ENCODE measurements at places on chromosomes 4 and X.

DNA sequence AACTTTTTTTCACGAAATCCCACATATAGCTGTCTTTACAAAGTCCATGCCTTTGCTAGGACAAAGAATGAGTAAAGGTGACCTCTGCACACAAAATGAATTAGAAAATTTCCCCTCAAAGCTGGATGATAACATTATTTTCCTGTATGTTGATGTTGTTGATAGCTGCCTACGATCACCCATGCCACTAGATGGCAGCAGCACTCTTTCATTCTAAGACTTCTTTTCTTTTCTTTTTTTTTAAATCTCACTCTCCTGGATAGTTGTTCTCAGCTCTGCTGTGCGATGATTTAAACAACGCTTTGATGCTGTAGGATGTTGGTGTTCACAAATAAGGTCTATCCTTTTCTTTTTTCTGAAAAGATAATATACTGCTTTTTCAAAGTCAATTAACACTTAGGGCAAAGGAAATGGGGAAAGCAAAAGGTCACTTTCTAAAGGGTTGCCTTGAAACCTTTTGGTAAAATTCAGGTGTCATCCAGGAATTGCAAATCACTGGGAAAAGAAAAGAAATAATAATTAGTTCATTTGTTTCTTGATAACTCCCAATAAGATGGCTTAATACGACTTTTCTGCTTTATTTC is 266.8 kb downstream of the C4orf33 start:
- DNase-seq = peak; percentile 37

- peak; percentile 56 for DNase-seq
Observed at GRCh38 chr4:143185253-143186107, 763 bp downstream of the USP38 start.

DNA sequence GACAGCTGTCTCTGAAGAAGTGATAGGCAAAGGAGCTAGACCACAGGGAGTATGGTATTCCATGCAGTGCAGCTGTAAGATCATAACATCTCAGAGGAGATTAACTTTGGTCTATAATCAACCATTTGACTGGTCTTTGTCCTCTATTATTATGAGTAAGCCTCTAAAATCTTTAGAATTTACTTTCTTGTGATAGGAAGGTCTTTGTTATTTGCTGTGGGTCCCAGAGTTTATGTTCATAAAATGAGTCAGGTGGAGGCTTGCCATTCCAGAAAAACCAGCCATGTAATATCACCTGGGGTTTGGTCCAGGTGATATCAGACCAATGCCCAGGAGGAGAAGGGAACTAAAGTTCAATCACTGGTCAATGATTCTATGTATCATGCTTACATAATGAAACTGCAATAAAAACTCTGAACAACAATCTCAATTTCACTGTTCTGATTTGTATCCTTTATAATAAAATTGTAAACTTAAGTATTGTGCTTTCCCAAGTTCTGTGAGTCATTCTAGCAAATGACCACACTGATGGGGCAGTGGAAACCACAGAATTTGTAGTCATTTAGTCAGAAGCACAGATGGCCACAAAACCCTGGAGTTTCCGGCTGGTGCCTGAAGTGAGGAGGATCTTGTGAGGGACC is 239.6 kb upstream of the TRAM1L1 start:
- DNase-seq = no peak

- DNase-seq = no peak
Observed at GRCh38 chrX:39630344-39630743, 467.4 kb downstream of the BCOR start.

DNA sequence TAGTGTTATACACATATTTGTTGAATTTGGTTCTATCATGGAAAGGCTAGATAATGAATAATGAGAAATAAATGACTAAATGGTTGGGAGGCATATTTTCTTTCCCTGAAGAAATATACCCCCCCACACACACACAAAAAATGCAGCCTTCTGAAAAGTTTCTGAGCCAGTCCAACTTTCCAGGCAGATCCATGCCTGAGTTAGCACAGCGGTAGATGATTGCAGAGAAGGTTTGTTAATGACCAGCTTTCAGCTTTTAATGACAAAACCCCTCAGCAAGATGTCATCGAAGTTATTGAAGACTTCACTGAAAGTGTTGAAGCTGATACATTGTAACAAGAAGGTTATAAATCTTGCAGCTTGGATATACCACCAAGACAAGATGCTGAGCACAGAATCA is 61.4 kb downstream of the GBA3 start:
- DNase-seq = no peak

GRCh38 chrX:45554736-45555135 is 354.1 kb upstream of the DIPK2B start:
- no peak for DNase-seq

DNA sequence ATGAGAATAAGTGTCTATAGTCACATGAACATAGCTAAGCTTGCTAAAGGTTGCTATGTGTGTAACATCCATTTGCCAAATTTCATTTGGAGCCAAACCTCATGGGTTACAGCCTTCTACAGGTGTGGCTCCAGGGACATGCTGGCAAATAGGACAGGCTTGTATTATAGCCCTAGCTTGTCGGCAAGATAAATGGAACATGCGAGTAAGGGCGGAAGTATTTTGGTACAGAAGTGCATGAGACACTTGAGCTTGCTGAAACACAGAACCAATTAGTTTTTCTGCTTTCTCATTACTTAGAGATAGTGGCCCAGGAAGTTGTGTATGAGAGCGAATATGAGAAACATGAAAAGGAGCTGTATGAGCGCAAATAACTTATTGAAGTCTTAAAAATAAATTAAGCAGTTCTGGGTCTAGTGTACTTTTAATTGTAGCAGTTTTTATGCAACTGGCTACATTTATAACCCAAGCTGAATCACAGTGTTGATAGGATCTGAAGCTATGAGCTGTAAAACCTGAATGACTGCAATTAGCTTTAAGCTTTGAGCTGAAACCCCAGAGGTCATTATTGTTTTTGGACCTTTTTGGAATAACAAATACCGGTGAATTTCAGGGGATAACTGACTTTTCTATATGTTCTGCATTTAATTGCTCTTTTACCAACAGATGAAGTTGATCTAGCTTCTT is 64.6 kb downstream of the KDM5C start:
- DNase-seq = no peak

GRCh38 chr4:175469514-175469913 is 342.6 kb downstream of the GPM6A start:
- DNase-seq = no peak

- DNase-seq = no peak
Observed at GRCh38 chrX:105527759-105528158, 294.6 kb upstream of the NRK start.

GRCh38 chr4:154877110-154877760 is 96.2 kb downstream of the RBM46 start:
- DNase-seq = no peak

- DNase-seq = no peak
Observed at GRCh38 chrX:32280489-32280888, 930.9 kb downstream of the DMD start.

- DNase-seq = no peak
Observed at GRCh38 chrX:116277351-116278225, 107.0 kb downstream of the AGTR2 start.

DNA sequence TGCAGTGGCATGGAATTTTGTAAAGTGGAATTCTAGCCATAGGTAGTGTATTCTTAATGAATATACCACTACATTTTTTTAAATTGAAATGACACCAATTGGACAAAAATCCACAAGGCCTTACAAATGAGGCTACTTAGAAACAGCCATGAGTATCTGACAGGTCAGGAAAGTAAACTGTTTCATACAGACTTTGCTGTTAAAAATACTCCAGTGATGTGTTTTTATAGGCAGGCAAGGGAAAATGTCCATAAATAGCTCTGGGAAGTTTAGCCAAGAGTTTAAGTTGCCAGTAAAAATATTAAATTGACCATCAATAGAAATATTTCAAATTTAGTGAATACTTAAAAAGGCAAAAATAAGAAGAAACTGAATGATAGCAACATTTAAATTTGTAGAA is 41.8 kb upstream of the PDLIM5 start:
- no peak for DNase-seq

- no peak for DNase-seq
Observed at GRCh38 chr4:97152149-97152548, 991.1 kb downstream of the STPG2 start.

DNA sequence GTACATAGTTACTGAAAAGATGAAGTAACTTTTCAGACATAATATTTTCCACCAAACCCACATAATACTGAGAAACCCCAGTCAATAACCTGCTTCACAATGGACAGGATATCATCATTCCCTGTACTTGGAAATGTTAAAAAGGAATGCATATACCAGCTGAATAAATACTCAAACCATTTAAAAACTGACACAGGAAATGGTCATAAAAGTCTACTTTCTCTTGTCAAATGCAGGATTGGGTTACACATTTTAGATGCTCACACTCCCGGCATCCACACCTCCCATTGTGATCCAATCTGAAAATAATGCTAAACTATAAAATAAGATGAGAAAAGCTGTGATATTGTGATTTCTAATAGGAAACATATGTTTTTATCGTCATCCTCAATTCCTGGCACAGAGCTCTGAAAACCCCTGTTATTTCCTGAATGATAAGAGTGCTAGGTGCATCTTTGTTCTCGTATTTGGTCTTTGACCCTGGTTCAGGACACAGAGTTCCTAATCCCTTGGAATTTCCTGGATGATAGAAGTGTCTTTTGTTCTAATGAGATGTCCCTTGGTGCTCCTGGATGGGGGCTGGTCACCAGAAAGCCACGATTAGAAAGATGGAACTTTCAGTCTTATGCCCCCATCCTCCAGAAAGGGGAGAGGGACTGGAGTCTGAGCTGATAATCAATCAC is 821.3 kb downstream of the TRIML1 start:
- DNase-seq = no peak

GRCh38 chrX:98501426-98501825 is 1617.7 kb downstream of the RPA4 start:
- no peak for DNase-seq

DNA sequence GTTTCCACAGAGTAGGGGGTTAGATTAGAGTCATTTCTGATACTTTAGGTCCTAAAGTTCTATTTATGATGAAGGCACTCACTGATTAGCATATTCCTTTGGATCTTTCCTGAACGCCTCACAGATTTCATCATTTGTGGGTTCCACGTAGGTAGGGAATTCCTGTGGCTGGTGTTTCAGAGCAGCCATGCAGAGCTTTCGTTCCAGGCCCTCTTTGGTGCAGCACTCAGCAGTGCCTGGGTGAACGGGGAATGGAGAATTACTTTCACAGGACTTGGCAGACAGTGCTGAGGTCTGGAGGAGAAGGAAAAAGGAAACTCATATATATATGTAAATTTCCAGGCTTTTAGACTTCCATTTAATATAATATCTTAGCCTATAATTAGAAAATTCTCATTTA is 18.5 kb downstream of the GC start:
- peak; percentile 39 for DNase-seq

GRCh38 chrX:30573125-30573524 is 4.4 kb downstream of the TASL start:
- DNase-seq = no peak

- DNase-seq = no peak
Observed at GRCh38 chr4:54089875-54090274, 10.1 kb upstream of the GSX2 start.

DNA sequence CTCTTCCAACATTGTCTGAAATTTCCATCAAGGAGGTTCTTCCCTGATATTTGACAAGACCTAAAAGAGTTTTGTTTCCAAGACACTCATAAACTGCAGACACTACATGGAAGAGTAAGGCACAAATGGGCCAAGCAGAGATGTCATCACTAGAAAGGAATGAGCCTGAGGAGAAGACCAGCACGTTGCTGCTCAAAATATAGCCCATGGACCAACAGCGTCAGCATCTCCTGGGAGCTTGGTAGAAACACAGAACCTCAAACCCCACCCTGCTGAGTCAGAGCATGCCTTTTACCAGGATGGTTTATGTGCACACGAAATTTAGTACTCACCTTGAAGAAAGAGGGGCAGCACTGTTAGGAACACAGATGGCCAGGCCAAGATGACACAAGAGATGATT is 128.7 kb upstream of the MID1 start:
- no peak for DNase-seq

DNA sequence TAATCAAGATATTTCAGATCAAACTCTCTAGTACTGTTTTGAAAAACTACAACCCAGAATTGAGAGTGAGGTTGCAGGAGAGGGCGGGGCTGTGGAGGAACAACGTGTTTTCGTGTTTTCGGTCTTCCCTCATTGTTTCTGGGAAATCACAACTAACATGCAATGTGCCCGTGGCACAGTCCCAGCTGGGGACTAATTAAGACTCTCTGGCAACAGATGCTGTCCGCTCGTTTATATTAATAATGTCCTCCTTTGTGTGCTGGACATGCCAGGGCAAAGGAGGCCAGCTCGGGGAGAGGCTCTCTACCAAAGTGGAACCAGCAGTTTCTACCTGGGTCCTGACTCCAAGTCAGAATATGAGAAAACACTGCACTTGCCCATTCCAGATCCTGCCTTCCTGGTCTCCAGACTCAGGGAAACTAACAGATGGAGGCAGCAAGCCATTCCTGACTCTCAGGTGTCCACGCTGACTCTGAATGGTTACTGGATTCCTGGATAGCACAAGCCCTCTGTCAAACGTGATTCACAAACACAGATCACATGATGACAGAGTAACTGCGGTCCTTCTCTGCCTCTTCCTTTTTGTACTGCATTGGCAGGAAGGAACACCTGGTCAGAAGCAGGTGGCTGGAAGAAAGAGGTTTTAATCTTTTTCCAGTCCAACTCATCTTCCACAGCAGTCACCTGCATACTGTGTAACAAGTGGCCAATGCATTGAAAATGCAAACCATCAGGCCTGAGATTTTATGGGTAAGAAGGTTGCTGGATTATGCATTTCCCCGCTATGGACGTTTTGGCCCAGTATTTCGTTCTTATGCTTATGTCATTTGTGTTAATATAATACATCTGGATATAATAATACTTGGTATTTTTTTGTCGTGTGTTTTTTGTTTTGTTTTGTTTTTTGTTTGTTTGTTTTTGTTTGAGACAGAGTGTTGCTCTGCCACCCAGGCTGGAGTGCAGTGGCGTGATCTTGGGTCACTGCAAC is 65.0 kb downstream of the COQ2 start:
- no peak for DNase-seq

GRCh38 chrX:1751781-1752180 is 136.9 kb downstream of the ASMT start:
- no peak for DNase-seq

DNA sequence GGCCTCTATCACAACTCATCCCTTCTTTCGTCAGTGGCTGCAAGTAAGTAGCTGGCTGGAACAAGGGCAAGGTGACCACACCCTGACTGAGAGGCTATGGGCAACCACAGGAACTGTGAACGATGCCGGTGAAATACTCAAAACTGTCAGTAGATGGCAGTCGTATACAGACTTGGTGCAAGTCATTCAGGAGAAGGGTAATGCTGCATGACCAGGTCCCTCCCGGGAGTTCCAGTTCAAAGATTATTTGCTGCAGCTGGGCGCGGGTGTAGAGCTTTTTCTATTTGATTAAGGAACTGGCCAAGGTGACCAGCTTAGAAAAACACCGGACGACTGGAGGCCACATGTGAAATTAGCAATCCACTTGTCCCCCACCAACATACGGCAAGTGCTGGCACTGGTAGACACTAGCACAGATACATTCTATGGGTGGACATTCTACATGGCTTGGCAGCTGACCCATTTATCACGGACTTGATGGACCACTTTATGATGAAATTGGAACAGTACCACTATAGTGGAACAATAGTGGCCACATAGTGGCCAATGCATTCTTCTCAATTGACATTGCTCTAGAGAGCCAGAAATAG is 726.6 kb downstream of the TRAM1L1 start:
- peak; percentile 90 for DNase-seq

GRCh38 chr4:95027905-95028618 is 270.3 kb downstream of the BMPR1B start:
- DNase-seq = no peak

Measured in H9 (cell line).